ENCODE measurements at places on chromosomes 7 and 10.

DNA sequence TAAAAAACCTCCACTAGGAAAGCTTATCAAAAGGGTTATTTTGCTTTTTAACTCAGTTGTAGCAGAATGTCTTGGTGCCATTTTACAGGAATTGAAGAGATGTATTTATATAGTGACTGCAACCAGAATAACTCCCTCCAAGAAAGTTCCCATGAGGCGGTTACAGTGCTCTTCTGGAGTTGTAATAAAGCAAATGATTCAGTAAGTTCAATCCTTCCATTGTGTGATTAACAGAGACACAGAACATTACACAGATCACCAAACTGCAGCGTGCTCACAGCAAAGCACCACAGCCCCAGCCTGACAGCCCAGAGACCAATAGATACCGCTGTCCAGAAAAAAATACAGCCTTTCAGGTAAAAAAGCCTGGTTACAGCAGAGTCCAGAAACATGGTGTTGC is 21.9 kb upstream of the CABCOCO1 start:
- no peak for DNase-seq

GRCh38 chr10:101029520-101030295 is 1.2 kb downstream of the PDZD7 start:
- DNase-seq: no peak

- no peak for DNase-seq
Measured at GRCh38 chr7:47333959-47334358, 248.0 kb downstream of the TNS3 start.

DNA sequence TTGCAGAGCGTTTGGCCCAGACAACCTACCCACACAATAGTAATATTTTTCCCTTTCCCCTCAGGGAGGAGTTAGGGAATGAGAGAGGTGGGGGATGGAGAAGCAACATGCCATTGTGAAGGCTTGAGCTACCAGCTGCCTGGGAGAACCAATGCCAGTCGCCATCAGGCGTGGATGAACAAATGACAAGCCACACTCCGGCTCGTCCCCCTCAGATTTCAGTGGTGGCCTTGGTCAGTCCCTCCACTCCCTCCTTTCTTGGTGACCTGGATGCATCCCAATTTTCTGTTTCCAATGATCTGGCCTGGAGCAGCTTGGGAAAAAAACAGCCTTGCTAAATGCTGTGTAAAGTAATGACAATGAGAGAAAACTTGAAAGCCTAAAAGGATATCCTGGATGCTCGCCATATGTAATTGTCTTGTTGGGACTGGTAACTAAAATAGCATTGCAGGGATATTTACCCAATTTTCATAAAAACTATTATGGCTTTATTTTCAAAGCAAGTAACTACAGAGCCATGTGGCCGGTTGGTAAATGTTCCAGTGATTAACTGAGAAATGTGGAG is 110.7 kb downstream of the ICA1 start:
- no peak for DNase-seq

GRCh38 chr7:102836977-102837376 is 75.8 kb upstream of the LRRC17 start:
- no peak for DNase-seq

DNA sequence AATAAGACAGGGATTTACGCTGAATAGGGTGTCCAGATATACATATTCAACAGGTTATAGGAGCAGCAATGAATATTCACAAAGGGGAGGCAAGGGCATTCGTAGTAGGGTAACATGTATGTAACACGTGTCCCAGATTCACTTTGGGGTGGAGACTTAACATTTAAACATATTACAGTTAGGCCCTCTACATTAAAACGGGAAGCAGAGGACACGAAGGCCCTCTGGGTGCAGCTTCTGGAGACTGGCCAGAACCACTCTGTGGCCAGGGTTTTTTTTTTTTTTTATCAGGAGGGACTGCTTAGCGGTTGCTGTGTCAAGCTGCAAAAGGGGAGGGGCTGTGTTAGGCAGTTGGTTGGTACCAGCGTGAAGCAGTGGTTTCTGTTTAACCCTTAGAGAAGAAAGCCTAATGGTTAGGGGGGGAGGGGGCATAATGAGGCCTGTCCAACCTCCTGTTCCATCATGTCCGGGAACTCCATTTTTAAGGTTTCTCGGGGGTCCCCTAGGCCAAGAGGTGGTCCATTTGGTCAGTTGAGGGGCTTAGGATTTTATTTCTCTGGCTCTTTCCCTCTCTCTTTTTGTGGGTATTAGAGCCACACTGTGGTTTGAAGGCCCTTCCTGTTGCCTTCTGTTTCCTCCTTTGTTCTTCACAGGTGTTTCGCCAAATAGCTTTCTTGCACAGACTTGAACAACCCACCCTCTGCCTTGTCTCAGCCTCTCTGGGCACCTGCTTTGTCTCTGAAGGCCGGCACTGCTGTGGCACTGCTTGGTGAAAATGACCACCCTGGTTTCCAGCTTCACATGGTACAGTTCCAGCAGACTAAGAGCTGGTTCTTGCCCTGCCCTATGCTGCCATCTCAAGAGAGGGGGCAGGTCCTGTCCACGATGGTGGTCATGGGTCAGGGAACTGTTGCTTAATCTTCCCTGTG is 26.4 kb downstream of the PRF1 start:
- DNase-seq: no peak

DNA sequence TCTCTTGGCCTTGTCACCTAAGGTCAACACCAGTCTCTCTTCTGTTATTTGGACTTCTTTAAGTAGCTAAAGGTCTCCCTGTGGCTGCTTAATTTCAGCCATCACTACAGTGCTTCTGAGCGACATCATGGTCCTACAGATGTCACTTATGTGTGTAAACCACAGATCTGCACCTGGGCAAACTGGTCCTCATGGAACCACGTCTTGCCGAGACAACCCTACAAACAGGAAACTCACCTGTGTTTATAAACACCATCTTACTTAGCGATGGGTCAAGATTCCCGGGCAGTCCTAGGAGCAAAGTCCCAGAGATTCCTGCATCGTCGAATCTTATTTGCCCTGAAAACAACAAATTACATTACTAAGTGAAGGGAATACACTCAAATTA is 27.8 kb downstream of the KLF6 start:
- no peak for DNase-seq

- DNase-seq: no peak
Measured at GRCh38 chr10:50572017-50572491, 51.7 kb downstream of the SGMS1 start.

- no peak for DNase-seq
Measured at GRCh38 chr10:85648279-85648754, 718.3 kb downstream of the GRID1 start.

- DNase-seq: no peak
Measured at GRCh38 chr7:8500286-8500685, 66.9 kb downstream of the NXPH1 start.

DNA sequence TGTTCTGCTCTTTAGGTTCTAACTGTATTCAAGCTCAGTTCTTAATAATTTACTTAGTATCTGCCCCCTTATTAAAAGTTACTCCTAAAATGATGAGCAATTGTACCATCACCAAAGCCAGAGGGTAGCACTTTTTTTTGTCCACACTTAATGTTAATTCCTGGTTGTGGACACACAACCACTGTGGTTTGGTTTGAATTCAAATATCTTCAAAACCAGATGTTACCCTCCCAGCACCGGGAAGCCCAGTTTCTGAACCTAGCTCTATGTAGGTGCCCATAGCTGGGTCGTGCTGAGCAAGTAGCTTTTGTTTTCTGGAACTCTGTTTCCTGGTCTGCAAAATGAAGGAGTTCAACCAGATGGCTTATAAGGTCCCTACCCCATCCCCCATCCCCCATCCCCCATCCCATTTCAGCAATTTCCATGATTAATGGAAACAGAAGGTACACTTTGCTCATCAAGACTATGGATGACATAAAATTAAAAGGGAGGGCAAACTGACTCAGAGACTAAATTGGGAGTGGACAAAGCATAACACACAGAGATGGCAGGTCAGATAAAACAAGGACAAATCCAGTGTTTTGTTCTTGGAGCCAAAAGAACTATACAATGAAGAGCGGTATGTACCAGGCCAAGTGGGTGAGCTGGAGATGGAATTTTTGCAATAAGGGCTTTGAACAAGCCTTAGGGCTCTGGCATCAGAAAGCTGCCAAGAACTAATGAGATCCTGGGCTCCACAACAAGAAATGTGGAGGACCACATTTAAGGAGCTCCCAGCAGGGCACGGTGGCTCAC is 56.7 kb downstream of the DLG5 start:
- no peak for DNase-seq

DNA sequence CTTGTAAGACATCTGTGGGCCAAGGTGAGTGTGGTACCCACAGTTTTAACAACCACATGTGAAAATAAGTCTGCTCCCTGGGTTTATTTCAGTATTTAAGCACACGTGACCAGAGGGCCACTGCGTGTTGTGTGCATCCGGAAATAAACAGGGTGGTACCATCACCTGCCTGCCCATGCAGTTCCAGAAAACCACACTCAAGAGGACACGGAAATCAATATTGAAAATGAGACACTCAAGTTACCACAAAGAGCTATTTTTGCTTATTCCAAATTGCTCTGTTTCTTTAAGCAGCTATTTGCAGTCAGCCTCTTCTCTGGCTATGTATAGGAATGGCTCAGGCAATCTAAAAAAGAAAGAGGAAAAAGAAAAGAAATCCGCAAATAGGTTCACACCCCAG is 71.8 kb upstream of the LOXL4 start:
- no peak for DNase-seq

DNA sequence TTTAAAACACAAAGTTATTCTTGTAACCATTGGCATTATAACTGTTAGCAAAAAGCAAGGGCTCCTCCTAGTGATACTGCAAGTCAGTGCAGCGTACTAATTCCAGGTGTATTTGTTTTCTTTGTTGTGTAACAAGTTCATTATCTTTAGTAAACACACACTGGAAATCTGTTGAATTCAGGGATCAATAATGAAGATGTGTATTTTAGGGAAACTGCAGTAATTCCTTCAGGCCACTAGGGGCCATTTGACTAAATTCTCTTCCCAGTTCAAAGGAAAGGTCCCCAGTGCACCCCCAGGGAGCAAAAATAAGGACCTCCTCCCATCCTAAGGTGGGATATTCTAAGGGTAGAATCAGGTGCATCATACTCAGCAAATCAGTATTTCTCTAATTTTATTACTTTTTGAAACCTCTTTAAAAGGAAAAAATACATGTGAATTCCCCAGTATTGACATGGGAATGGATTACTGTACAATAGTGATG is 158.6 kb upstream of the LYZL1 start:
- no peak for DNase-seq

GRCh38 chr7:16066805-16067459 is 354.4 kb downstream of the CRPPA start:
- DNase-seq: no peak

DNA sequence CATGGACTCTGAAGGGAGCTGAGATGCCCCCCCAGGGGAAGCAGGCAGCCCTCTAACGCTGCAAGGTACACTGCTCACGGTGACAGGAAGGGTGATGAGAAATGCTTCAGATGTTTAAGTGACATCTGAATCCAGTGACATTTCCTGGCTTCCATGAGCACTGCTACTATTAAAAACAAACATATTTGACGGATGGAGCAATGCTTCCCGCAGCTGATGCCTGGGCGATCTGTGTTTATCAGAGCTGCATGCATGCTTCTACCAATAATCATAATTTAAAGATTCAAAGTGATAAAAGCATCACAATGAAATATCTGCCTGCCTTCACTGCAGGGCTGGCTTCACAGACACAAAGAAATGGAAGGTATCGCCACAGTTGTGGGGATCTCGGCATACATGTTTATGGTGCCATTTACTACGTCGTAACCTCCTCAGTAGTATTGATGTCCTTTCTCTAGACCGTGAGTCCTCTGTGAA is 66.1 kb upstream of the AOAH start:
- DNase-seq: no peak

- DNase-seq: no peak
Measured at GRCh38 chr7:16062269-16062668, 359.1 kb downstream of the CRPPA start.

GRCh38 chr7:121077165-121077630 is 88.7 kb downstream of the CPED1 start:
- DNase-seq: no peak

- DNase-seq: no peak
Measured at GRCh38 chr7:33421429-33421828, 292.1 kb downstream of the BBS9 start.

DNA sequence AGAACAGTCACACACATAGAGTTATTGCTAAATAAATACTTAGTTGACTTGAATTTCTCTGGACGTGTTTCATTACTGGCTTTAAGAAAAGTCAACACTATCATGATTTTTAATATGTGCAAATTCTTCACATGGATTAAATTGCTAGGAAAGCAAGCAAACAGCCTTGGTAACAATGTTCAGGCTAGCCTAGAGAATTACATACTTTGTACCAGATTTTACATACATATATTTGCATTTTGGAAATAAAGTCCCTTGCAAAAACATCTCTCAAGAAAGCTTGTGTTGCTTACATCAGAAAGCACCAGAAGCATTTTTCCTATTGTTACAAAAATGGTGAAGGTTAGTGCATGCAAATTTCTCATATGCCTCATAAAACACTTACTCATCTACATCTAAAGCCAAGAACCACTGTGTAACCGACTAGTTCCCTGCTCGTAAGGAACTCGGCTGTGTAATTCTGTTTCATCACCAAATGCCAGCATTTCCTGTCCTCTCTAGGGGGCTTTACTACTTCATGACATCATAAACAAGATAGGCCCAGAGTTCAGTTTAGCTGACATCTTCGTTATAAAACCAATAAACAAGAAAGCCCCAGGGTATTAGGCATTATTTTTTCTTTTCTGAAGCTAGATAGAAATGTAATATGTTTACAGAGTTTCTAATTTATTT is 87.8 kb downstream of the CFAP58 start:
- no peak for DNase-seq

GRCh38 chr10:22704942-22705341 is 9.4 kb downstream of the PIP4K2A start:
- DNase-seq: no peak

DNA sequence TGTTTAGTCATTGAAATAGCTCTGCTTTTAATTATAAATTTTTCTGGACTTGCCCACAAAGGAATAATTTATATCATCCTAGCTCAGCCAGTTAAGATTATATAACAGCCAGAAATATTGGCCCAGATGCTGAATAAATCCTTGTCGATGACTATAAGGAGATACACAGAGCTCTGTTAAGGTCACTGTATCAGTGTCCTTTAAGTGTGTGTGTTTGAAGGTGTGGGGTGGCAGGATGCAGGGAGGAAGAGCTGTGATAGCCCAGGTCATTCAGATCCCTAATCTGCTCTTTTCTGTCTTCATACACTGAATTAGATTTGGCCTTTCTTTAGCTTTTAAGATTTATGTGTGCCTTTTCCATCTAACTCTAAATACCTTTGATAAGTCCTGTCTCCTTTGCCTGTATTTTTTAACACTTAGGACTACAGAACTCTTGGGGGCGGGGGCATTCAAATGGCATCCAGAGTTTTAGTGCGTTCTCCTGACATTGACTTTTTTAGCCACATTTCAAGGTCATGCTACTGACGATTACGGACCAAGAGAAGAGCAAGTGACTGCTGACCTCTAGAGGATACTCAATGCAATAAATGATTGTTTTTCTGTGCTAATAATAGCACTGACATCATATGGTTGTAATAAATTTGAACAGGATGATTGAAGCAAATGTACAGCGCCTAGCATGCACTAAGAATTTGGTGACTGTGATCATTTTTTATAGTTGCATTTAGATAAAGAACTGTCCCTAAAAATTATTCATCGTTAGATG is 172.3 kb downstream of the CACNB2 start:
- no peak for DNase-seq
